ENCODE measurements at places on chromosomes 2 and 18.

- no peak for DNase-seq
Observed at GRCh38 chr2:236511266-236511665, 58.4 kb upstream of the ACKR3 start.

DNA sequence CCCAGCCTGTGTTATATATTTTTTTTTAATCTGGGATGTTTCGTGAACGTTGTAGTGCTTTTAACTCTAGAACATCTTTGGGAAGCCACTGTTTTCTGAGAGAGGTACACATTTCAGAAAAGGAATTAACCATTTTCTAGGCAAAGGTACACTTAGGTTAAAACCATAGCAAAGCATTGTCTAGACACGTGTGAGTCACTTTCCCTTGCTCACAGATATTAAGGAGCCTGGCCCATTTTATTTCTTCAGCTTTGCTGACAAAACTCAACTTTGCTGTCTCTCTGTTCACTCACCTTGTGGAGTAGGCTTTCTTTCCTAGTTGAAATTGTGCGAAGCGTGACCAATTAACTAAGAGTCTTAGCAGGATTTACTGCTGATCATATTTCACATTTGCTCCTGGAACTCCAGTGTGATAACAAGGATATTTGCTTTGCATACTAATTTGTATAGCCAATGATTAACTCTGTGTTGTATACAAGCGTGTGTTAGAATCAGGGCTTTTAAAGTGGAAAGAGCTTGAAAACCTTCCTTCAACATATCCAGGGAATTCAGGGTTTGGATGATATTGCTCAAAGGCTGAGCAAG, 215.0 kb upstream of the AGAP1 start:
- DNase-seq = no peak

DNA sequence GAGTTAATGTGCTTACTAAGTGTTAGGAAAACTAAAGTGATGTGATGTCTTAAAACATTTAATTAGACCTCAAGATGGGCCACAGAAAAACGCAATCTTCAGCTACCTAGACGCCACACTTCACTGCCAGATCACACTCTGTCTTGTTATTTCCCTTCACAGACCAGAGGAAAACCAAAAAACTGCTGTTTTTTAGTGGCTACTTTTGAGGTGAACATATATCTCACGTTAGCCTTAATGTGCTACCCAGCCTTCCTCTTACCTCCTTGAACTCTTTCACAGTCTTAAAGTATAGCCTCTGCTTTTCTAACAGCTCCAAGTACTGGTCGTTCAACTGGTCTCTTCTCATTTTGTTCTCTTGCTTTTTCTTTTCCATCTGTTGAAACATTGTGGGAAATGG, 83.1 kb downstream of the CCDC93 start:
- no peak for DNase-seq

- no peak for DNase-seq
Observed at GRCh38 chr18:70455731-70456130, 166.9 kb downstream of the SOCS6 start.

DNA sequence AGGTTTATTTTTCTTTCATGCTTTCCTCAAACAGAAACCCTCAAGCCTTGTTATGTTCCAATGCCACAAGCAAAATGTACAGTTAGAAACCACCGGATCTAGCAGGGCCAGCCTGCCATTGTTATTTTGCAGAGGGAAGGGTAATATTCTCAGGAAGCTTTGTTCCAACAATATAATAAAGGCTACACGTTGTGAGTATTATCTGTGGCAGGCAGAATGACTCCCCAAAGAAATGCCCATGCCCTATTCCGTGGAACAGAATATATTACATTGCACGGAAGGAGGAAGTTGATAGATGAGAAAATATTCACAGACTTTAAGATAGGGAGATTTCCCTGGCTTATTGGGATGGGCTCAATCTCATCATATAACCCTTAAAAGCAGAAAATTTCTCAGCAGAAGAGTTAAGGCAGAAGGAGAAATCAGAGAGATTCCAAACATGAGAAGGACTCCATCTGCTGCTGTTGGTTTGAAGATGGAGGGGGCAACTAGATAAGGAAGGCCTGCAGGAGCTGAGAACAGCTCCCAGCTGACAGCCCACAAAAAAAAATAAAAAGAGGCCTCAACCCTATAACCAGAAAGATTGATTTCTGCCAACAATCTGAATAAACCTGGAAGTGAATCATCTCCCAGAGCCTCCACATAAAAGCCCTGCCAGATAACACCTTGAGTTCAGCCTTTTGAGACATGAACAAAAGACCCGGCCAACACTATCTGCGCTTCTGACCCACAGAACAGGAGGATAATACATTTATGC, 466.6 kb downstream of the LPIN1 start:
- no peak for DNase-seq

- DNase-seq = no peak
Observed at GRCh38 chr2:231357931-231358330, 37.6 kb upstream of the B3GNT7 start.

GRCh38 chr2:47569658-47570475, 166.9 kb downstream of the MSH2 start:
- no peak for DNase-seq

DNA sequence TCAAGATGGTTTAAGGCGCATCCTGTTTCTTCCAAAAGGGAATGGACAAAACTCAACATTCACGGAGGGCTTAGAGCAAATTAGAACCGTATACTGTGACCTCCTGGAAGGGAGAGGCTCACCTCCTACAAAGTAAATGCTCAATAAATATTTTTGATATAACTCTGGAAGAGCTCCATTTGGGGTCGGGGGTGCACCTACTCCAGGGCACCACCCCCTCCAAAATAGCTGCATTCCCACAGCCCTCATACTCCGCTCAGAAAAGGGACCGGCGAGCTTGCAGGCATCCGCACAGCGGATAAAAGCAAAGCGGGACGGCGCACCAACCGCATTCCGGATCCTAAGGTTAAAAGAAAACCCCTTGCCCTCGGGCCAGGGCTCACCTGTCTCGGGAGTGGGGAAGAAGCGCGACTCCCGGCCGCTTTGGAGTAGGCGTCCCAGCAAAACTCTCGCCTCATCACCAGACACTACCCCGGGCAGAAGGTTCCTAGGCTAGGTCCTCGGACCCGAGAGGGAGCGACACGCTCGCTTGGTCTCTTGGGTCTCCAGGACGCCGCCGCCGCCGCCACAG, 378 bp downstream of the WDPCP start:
- no peak for DNase-seq

GRCh38 chr2:216837740-216838139, 22.1 kb downstream of the TNP1 start:
- DNase-seq = no peak

GRCh38 chr2:89833780-89834117, 1142.3 kb downstream of the RPIA start:
- no peak for DNase-seq

DNA sequence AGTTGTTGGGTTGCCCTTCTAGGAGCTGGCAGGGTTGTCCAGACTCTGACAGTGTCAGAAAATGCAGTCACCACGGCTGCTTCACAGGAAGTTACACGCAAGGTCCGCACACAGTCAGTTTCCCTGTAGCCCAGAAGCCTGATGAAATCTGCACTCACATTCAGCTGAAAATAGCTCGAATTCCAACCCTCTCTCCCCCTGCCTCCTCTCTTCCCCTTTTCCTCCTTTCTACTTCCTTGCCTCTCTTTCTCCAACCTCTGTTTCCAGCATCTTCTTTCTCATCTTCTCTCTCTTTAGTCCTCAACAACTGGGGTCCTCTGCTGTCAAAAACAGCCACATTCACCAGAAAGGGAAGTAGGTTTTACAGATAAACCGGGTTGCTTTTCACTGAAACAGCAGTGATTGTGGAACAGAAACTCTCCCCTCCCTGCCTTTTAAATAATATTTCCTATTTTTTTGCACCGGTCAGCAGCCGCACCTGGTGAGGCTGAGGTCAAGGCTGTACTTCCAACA, 69.3 kb downstream of the BCL11A start:
- no peak for DNase-seq

DNA sequence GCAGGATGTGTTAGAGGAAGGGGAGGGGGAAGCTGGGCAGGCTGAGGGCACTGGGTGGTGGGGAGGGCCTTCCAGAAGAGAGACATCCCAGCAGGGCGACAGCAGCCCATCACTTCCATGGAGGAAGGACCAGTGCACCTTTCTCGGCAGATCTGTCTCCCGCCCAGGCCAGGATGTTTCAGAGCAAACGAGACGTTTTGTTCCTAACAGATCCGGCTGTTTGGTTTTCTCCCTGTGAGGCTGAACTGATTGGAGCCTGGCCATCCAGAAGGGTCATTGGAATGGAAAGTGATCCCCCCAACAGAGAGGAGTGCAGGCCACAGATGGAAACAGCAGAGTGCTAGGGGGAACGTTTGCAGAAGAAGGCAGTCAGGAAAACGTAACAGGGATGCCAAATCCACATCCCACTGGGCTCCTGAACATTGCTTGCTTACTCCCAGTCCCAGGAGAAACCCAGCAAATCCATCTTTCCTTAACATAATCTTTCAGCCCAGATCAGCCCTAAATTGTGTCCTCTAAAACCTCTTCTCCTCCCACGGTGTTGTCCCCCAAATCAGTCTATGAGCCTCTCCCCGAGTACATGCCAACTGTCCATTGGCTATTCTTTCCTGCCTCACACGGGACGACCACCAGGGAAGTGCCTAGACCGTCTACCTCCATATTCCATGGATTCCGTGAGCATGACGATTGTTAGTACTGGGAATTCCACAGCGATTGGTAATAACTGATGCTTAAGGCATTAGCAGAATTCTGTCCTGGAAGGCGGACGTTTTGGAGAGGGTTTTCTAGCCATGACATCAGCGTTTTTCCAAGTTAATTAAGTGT, 126.8 kb downstream of the SEPTIN10 start:
- no peak for DNase-seq

DNA sequence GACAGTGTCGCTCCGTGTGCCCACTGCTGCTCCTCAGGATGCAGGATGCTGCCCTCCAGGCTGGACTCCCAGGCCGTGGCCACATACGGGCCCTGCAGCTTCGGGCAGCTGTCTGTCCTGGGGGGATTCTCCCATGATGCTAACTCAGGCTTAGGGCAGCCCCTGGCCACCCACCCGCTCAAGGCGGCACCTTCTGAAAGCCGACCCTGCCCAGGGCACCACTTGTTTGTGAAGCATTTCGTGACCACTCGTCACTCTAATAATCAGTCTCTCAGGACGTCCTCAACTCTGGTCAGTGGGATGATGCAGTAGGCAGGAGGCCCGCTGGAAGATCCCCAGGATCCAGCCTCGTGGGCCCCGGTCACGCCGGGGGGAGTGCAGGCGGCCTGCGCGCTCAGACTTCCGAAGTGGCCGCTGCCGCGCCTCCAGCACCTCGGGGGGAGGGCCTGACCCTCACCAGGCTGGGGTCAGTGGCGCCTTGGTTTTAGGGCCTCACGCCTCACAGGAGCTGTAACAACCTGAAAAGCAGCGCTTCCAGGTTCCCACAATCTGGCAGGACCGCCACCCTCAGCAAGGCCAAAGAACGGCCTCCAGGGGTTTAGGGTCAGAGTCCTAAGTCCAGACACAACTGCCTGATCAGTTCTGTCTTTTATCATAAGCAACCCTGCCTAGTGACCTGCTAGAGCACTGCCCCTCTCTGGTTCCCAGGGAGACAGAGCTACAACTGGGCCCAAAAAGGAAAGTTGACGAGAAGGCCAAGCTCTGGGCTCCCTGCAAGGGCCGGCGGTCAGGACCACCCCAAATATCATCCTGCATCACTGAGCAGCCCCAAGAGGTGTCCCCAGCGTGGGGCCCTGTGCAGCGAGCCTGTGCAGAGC, 53.0 kb downstream of the EIPR1 start:
- no peak for DNase-seq

- DNase-seq = no peak
Observed at GRCh38 chr2:219065484-219065883, 4.8 kb upstream of the IHH start.

DNA sequence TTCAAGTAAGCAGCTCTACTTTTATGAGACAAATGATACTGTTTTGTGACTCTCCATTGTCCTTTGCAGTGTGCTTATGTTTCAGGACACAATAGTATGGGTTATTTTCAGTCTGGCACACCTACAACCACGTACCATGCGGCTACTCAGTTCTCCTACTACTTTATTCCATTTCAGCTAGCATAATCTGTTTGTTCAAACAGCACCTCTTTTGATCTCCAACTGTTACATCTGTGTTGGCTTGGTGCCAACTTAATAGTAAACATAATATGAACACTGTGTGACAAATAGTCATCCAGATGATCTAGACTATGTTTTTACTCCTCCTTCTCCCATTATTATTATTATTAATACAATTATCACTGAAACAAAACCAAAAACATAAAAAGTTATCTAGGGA, 40.5 kb downstream of the MYO3B start:
- DNase-seq = no peak

DNA sequence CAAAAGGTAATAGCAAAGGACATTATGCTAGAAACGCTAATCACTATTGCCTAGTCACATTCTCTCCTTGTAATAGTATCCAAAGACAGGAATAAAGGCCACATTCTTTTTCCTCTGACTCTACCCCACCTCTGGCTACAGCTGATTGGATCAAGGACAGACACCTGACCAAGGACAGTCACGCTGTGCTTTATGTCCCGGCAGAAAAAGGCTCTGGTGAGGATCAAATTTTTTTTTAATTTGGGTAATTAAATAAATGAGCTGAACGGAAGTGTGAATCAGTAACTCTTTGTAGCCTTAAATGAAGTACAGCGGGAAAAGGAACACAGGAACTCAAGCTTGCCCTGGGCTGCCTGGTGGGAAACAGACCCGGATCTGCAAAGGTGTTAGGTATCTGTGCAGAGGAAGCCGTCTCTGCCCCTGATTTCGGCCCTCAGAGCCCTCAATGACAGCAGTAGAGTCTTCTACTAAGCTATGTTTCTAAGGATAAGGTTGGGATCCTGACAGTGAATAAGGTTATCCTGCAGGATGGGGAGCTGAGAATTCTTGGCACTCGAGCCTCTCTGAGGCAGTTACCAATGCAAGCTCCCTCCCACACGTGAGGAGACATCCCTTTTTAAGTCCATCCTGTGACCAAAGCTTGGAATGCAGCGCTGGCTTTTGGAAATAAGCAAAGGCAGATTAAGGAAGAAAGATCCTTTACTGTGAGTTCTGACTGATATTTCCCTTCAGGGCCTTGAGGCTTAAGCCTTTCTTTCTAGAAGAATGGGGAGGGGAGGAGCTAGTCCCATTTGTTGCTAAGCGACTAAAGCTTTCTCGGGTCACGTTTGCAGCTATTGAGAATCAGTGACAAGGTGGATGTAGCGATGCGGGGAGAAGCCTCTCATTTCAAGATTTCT, 37.8 kb upstream of the IKZF2 start:
- no peak for DNase-seq
